Dorsolateral prefrontal cortex (tissue), 122 donors: ENCODE measurements at places on chromosomes 6 and 20.

DNA sequence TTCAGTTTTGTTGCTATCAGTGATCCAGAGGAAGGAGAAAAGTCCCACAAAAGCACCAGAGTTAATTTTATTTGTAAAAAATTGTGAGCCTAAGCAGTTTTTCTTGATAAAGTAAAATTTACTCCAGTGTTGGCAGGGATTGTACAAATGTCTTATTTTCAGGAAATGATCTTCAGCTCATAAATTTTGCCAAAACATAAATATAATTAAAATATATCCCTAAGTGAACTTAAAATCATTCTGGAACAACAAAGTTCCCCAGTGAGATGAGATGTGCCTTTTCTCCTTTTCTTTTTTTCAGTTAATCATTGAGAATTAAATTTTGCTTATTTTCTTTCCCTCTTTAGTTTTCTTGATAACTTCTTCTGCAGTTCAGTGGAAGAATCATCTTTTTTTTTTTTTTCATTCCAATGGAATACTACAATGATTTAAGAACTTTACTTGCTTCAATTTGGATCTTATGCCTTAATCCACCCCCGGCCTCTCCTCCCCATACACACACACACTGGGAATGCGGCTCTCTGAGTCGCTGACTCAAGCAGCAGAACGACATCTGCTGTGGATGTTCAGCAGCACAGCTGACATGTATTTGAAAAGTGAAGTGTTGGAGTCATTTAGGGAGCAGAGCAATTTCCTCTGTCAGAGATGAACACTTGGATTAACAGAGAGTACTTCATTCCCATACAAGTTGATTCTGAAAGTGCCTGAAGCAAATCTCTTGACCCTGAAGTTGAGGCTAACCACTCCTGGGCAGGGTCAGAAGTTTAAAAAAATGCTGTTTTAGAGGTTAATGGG, 27.7 kb upstream of the LAMA4 start:
- DNase-seq, result peak; percentile 55

DNA sequence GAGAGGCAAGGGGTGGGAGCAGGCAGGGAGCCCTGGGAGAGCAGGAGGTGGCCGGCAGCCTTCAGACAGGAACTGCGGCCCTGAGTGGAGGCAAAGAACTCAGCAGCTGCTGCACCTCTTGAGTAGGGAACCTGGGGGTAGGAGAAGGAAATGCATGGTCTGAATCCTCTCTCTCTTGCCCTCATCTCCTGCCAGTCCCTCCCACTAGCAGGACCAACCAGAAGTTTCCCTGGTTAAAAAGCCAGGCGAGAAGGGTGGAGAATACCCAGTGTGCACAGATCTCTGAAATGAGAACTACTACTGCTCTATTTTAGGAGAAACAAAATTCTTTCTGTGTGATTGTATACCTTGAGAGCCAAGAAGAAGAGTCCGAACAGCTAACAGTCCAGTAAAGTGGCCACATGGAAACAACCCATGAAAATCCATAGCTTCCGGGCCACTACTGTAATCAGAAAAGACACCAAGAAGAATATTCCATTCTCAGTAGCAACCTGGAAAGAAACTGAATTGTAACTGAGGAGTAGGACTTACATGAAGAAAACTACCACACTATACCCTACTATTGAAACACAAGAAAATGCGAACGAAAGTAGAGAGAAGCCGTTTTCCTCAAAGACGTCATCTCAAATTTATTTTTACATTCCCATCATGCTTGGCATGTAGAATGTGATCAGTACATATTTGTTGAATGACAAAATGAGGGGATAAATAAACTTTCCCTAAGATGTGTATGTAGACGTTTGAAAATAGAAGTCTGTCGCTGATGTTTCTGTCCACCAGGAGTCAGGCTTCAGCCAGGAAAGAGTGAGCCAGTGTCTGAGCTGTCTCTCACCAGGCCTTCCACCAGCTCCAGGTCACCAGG, 25.6 kb downstream of the WRNIP1 start:
- DNase-seq, result peak; percentile 54

DNA sequence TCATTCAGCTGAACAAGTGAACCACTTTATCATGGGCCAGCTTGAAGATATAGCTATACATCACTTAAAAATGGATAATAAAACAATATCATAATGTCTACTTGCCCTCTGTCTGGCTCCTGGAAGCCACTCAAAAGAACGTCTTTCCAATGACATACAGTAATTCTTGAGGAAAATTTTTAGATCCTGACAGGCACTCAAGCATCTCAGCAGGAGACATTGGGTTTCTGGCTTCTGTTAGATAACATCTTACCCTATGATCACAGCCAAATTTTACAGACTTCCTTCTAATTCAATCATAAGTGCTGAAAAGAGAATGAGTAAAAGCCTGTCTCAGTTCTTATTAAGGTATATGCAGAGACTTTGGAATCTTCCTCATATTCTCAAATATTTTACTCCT, 330 bp downstream of the CGA start:
- no peak for DNase-seq

DNA sequence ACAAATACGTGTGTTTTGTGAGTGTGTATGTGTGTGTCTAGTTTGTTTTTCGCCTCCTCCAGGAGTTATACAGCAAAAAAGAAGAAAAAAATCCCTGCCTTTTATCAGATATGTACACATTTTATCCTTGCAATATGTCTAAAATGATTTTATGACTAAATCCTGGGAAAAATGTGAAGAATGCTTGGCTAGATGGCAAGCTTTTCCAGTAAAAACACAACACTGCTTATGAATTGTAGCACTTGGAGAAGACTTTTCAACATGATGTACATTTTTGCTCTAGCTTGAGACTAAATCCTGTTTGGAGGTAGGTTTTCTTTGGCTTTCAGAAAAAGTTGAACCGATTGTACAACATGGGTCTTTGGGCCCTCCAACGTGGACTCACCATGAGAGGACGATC, 160.2 kb downstream of the GMPR start:
- DNase-seq, result no peak

DNA sequence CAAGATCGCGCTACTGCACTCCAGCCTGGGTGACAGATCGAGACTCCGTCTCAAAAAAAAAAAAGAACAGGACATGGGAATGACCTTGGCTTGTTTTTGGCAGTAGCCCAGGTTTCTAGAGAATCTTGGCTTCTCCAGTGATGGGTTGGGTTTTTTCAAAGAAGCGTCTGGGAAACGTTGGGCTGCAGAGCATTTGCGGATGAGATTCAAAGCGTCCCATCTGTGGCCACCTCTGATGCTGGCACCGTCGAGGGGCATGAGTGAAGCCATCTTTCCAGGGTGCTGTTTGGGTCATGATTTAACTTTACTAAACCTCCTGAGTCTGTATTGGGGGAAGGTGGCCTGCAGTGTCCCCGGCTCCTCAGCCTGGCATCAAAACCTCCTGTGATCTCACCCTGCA, 43.2 kb upstream of the SRF start:
- DNase-seq, result no peak

DNA sequence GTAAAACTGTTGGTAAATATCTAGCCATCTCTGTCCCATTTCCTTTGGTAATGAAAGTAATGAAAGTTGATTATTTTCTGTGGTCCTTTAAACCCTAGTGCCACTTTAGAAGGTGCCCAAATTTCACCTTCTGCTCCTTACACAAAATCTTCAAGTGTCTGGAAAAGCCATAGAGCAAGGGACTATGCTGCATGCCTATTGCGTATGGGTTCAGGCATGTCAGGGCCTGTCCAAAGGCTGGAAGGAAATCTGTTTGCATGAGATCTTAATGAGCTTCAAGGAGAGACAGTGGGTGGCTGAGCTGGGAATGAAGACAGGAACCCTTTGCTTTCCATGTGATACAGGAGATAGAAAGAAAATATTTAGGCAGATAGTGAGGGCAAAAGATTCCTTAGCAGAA, 66.6 kb upstream of the CCN6 start:
- no peak for DNase-seq

DNA sequence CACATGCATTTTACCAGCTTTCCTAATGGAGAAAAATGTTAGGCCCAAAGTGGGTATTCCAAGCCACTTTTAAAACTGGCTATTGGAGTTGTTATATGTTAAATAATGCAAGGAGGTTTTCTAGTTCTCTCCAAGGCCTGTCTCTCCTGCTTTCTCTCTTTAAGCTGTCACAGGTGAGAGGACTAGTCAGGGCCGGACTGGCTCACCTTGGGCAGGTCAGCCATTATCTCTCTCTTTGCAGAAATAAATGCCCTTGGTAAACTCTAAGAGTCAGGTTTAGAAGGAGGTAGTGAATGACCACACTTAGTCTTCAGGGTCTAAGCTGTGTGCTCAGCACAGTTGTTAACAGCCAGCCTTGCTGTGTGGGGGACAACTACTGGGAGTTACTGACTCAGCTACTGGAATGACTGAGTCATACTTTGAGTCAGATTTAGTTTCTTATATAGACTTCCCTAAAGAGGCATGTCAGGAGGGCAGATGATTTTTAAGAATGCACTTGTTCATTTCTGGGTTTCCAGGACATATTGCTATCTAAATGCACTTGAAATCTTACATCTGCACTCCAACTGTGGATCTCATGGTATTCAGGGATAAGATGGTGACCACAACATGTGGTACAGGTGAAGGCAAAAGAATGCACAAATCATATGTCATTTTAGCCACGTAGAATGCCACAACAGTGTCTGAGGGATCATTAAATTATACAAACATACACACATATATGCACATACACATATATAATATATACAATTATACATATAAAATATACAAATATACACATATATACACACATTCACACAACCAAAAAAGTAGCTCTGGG, 719.4 kb downstream of the EPM2A start:
- no peak for DNase-seq

DNA sequence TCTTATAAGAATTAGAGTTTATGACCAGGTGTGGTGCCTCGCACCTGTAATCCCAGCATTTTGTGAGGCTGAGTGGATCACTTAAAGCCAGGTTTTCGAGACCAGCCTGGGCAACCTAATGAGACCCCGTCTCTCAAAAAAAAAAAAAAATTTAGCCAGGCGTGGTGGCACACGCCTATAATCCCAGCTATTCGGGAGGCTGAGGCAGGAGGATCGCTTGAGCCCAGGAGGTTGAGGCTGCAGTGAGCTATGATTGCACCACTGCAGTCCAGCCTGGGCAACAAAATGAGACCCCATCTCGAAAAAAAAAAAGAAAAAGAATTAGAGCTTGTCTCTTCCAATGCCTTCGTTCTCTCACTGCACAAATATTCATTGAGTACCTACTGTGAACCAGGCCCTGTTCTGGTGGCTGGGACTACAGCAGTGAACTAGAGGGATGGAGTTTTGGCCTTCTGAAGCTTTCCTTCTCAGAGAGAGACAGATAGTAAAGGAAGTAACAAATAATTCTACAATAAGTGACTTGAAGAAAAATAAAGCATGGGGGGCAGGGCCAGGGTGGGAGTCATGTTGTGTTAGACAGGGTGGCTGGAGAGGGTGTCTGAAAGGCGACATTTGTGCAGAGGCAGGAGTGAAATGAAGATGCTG, 56.4 kb downstream of the HNF4A start:
- no peak for DNase-seq

- DNase-seq, result no peak
Measured at GRCh38 chr20:11204926-11205768, 531.3 kb upstream of the JAG1 start.

DNA sequence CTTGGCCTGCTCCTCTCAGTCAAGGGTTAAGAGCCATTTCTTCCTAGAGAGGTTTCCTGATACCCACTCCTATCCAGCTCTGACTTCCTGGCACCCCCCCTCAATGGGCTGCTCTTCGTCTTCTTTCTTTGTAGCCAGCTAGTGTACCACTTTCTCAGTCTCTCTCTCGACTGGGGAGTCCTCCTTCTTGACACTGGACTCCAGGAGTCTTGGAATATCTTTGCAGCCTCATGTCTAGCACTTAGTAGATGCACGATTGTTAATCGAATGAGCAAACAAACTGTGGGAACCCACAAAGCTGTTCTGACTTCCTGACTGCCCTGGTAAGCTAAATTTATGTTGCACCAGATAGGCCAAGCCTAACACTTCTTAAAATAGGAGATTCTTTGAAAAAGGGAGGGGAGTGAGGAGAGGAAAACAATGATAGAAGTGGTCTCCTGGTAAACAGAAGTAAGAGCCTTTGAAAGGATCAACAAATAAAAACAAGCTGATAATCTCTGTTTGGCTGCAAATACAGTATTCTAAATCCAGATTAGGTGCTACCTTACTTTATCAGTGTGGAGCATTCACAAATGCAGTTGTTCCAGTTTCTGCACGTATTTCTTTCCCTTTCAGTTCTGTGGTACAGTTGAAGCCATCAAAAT, 160.1 kb upstream of the CITED2 start:
- no peak for DNase-seq

DNA sequence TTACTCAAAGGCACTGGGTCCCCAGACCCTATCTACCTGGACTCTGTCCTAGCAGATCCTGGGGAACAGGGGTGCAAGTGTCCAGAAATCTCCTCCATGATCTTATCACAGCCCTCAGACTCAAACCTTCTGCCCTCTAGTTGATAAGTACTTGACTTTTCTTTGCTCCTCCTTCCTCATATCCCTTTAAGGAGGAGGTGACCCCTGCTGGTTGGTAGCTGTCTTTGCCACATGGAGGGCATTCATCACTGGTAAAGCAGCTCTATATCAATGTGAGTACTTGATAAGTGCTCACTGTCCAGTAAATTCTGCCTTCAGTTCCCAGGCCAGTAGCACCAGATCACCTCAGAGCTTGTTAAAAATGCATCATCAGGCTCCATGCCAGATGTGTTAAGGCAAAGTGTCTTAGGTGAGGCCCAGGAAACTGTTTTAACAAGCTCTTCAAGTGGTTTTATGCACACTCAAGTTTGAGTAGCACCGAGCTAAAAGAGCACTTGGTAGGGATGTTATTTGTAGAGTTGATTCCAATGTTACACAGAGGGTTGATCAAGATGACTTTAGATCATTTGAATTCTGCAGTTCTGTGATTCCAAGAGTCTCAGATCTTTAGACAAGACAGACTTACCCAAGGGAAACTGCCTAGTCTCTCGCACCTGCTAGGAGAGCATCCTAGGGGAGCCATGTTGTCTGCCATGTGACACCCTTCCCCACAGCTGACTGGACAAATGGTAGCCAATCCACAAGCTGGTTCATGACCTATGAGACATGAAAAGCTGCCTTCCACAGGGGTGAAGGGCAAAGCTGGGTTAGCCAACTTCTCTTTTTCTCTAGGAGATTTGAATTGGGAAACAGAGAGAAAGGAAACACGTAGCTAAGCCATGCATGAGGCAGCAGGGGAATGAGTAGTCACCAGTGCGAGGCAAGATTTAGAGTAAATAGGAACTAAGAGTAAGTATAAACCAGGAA, 18.6 kb downstream of the TREML2 start:
- no peak for DNase-seq

- DNase-seq, result no peak
Measured at GRCh38 chr6:110064744-110065524, 86.8 kb downstream of the GPR6 start.

- no peak for DNase-seq
Measured at GRCh38 chr6:161163466-161164181, 110.2 kb downstream of the AGPAT4 start.

DNA sequence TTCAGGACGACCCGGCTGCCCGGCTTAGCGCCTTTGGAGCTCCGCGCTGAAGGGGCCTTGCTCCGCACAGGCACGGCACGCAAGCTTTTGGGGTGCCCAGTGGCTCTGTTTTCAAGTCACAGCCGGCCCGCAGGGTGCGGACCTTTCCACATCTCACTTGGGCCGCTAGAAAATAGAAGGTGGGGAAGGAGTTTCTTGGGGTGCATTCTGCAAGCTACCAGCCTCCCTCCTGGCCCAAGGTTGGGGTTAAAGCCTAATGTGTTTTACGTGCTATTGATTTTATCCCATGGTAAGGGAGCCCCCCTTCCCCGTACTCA, 561 bp downstream of the KAT14 start:
- DNase-seq, result no peak
